HepG2 (cell line): ENCODE measurements at places on chromosomes 1 and 21. TPM values are rescaled to one million over a fixed set of nuclear protein-coding genes. Genes with fewer than 3 reads are reported as not detected.

The S100B gene
- not detected in 2 replicates for polyA plus RNA-seq

The CHAF1B gene
- polyA plus RNA-seq = 3.8 and 5.1 TPM in 2 replicates

The TMEM54 gene
- polyA plus RNA-seq = 2.9 and 4.0 TPM in 2 replicates

The UQCRHL gene
- 1.4 and 1.8 TPM in 2 replicates for polyA plus RNA-seq

The CYP2J2 gene
- 5.9 and 6.6 TPM in 2 replicates for polyA plus RNA-seq

The UTS2 gene
- polyA plus RNA-seq = not detected in 2 replicates

The DIRAS3 gene
- polyA plus RNA-seq = not detected in 2 replicates

The AHCTF1 gene
- 14.8 and 16.6 TPM in 2 replicates for polyA plus RNA-seq

The SMIM1 gene
- 12.4 and 22.2 TPM in 2 replicates for polyA plus RNA-seq

The NR1I3 gene
- 0.56 and 0.62 TPM in 2 replicates for polyA plus RNA-seq

The SMPDL3B gene
- 0.95 and 1.3 TPM in 2 replicates for polyA plus RNA-seq

The ZNF670 gene
- 3.1 and 4.2 TPM in 2 replicates for polyA plus RNA-seq

DNA sequence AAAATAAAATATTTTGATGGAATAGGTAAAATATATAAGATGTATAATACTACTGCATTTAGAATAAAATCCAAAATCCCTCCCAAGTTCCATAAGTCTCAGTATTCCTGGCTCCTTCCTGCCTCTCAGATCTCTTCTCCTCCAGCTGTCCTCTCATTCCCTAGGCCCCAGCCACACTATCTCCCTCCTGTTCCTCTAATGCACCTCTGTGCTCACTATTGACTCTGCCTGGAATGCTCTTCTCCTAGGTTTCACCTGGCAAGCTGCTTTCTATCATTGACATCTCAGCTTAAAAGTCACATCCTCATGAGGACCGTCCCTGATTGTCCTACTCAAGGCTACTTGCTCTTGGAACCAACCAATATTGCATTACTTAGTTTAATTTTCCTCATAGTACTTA is 7.2 kb downstream of the NME7 start:
- H3K4me3 ChIP-seq = no peak overlapping the region
- H3K4me1 ChIP-seq = no peaks in the 10 kb centered on the region
- no peak overlapping the region for H3K27ac ChIP-seq
- no peak for DNase-seq

- H3K27ac ChIP-seq = no peak overlapping the region
- H3K27me3 ChIP-seq = peaks cover 7% of the 10 kb centered on the region; the same call in 1 of the 2 replicates
- H3K4me3 ChIP-seq = no peak overlapping the region
- no peaks in the 10 kb centered on the region for H3K4me1 ChIP-seq
Measured at GRCh38 chr1:32891241-32891570, 4.9 kb downstream of the HPCA start.

GRCh38 chr1:208107425-208108212 is 136.6 kb downstream of the PLXNA2 start:
- peaks cover 39% of the 10 kb centered on the region for H3K4me1 ChIP-seq
- H3K4me3 ChIP-seq = no peak overlapping the region
- no peaks in the 10 kb centered on the region for H3K27me3 ChIP-seq
- no peak for DNase-seq
- H3K27ac ChIP-seq = no peak overlapping the region

- no peaks in the 10 kb centered on the region for H3K4me1 ChIP-seq
- no peak overlapping the region for H3K4me3 ChIP-seq
- DNase-seq = no peak
- no peaks in the 10 kb centered on the region for H3K36me3 ChIP-seq
- no peaks in the 10 kb centered on the region for H3K27me3 ChIP-seq
Measured at GRCh38 chr1:86233403-86233802, 76.8 kb upstream of the COL24A1 start.

GRCh38 chr21:16741141-16741665 is 771.6 kb upstream of the CXADR start:
- no peaks in the 10 kb centered on the region for H3K36me3 ChIP-seq
- no peak for DNase-seq
- H3K27me3 ChIP-seq = no peaks in the 10 kb centered on the region
- H3K4me1 ChIP-seq = no peaks in the 10 kb centered on the region
- no peak overlapping the region for H3K27ac ChIP-seq

GRCh38 chr1:93448983-93449804 is 1.3 kb downstream of the FNBP1L start:
- H3K27me3 ChIP-seq = no peaks in the 10 kb centered on the region
- H3K4me3 ChIP-seq = peak overlapping the region; percentile 99
- DNase-seq = peak; percentile 12

DNA sequence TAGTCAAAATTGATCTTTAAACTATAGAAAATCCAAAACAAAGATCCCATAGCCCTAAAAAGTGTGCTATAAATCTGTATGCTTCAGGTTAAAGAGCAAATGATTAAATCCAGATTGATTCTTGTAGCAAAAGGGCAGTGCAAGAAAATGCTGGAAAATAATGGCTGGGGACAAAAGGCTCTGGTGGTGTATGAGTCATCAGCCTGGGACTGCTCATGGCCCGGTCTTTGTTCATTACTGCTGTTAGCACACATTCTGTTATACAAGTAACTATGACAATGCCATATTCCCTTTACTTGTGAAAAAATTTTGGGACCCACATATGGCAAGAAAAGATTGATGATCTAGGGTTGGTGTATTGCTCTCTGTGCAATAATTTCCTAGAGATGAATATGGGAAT is 89.1 kb downstream of the RWDD3 start:
- peak; percentile 1 for DNase-seq
- no peak overlapping the region for H3K4me3 ChIP-seq
- H3K27ac ChIP-seq = no peak overlapping the region
- H3K4me1 ChIP-seq = no peaks in the 10 kb centered on the region
- H3K27me3 ChIP-seq = no peaks in the 10 kb centered on the region

DNA sequence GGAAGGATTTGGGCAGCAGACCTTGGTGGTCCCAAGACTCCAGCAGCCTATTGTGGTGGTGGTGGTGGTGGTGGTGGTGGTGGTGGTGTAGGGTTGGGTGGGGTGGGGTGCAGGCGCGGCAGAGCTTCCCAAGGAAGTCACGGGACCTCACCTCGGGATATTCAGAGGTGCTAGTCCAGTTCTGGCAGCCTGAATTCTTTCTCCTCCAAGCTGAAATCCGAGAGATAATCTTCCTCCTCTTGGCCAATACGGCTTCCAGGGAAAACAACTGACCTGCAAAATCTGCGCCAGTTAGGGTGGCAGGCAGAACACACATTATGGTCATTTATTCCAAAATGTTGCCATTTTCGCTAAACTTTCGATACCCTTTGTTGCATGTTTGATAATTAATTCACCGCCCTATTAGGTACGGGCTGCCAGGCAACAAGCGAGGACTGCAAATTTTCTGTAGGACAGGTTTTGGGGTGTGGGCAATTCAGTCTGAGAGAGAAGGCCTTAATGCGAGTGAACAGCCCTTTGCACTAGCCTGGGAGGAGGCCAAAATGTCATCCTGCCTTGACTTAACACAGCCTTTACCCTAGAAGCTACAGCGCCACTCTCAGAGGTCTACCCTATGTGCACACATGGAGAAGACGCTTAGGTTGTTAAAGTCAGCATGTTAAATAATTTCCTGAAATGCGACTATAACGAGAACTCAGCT is 33.2 kb upstream of the BSDC1 start:
- H3K27ac ChIP-seq = no peak overlapping the region
- no peak overlapping the region for H3K4me3 ChIP-seq
- H3K27me3 ChIP-seq = peaks cover 64% of the 10 kb centered on the region
- no peaks in the 10 kb centered on the region for H3K4me1 ChIP-seq

GRCh38 chr1:211677659-211678058 is 2.2 kb upstream of the NEK2 start:
- H3K27ac ChIP-seq = no peak overlapping the region
- H3K4me1 ChIP-seq = peaks cover 65% of the 10 kb centered on the region
- no peak overlapping the region for H3K4me3 ChIP-seq
- DNase-seq = no peak

- no peak for DNase-seq
- no peaks in the 10 kb centered on the region for H3K36me3 ChIP-seq
- H3K27me3 ChIP-seq = no peaks in the 10 kb centered on the region
- no peaks in the 10 kb centered on the region for H3K4me1 ChIP-seq
Measured at GRCh38 chr1:80401757-80402156, 1395.2 kb upstream of the ADGRL4 start.

DNA sequence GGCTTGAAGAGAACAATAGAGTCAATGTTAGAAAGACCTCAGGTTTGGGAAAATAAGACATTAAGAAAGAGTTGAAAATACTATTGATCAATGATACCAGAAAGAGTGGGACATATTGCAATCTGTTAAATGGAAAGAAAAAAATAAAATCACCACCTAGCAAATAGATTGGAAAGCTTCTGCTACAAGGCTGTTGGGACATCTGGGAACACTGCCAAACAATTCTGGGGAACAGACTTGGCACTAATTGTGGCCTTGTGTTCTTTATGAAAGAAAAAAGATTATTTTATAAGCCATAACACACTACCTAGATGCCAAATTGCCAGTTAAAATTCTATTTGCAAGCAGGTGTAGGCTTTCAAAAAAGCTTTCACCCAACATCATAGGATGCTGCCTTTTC is 137.8 kb downstream of the TSEN15 start:
- H3K36me3 ChIP-seq = no peaks in the 10 kb centered on the region
- H3K27ac ChIP-seq = no peak overlapping the region
- no peaks in the 10 kb centered on the region for H3K4me1 ChIP-seq
- no peak overlapping the region for H3K4me3 ChIP-seq
- H3K27me3 ChIP-seq = peaks cover 1% of the 10 kb centered on the region; the same call in 1 of the 2 replicates
- DNase-seq = no peak

DNA sequence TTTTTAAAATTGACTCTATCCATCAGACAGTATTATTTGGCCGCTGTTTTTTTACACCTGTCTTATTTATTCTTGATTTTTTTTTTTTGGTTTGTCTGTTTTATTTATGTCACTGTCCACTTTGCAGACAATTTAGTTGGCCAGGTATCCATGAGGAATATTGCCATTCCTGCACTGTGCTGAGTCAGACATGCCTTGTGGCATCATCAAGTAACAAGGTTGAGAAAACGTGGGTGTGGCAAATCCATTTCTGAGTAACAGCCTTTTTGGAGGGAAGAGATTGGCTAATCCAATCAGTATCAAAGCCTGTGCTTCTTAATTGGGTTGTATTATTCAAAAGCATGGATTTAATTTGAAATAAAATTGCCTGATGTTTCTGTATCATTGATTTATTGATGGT is 463.1 kb downstream of the USP25 start:
- no peak overlapping the region for H3K4me3 ChIP-seq
- no peak for DNase-seq
- 0 out of 2 replicates have a peak, but pooled peaks cover 16% of the 10 kb centered on the region for H3K4me1 ChIP-seq

- H3K36me3 ChIP-seq = no peaks in the 10 kb centered on the region
- no peak overlapping the region for H3K27ac ChIP-seq
- peaks cover 2% of the 10 kb centered on the region; the same call in 1 of the 2 replicates for H3K27me3 ChIP-seq
- no peak for DNase-seq
- H3K4me3 ChIP-seq = no peak overlapping the region
Measured at GRCh38 chr21:33075596-33076195, 5.8 kb downstream of the OLIG1 start.

- H3K27ac ChIP-seq = no peak overlapping the region
- H3K4me1 ChIP-seq = peaks cover 12% of the 10 kb centered on the region
- no peaks in the 10 kb centered on the region for H3K27me3 ChIP-seq
Measured at GRCh38 chr1:208211921-208212843, 32.0 kb downstream of the PLXNA2 start.

- peaks cover 16% of the 10 kb centered on the region for H3K4me1 ChIP-seq
- H3K27ac ChIP-seq = no peak within 1 kb of the TSS
- DNase-seq = peak; percentile 41
Measured at GRCh38 chr1:32464716-32465577, at the start of gene ZBTB8B. Gene ZBTB8B (plus strand): TSS chr1:32465072. CDS start chr1:32470625, 5,553 bp downstream.

GRCh38 chr1:94961582-94961981 is 34.7 kb upstream of the CNN3 start:
- H3K36me3 ChIP-seq = no peaks in the 10 kb centered on the region
- no peaks in the 10 kb centered on the region for H3K27me3 ChIP-seq
- H3K4me1 ChIP-seq = peaks cover 66% of the 10 kb centered on the region

- no peaks in the 10 kb centered on the region for H3K36me3 ChIP-seq
- H3K27me3 ChIP-seq = no peaks in the 10 kb centered on the region
- H3K27ac ChIP-seq = no peak overlapping the region
- no peak for DNase-seq
Measured at GRCh38 chr1:200354243-200354642, 55.6 kb downstream of the ZNF281 start.

DNA sequence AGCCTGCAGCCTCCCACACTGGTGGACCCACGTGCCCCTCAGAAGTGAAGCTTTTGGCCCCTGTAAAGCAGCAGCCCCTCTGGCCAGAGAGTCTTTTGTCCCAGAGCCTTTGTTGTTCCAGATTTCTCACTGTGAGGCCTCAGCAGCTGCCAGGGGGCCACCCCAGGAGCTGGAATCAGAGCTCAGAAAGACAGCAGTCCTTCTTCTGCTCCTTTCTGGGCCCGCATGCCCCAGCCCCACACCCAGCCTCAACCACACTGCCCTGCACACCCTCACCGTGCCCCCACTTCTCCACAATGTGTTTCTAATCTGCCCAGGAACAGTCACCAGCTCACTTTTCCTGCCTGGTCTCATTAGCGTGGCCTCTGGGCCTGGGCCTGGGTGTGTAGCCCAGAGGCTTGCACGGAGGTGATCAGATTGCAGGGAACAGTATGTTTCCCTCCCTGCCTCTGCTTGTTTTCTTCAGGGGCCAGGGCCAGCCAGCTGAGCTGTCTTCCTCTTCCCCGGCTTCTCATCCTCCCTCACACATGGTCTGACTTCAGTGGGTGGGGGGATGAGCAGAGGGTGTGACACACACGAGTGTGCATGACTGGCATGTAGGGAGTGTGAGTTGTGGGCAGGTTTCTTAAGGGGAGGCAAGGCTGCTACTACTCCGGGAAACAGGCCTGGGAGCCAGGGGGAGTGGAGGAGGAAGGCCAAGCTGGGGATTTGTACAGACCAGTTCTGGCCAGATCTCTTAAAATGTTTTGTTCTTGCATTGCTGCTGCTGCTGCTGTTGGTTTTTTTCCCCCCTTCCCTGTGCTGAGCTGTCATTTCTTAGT is 82.5 kb upstream of the ZNF648 start:
- H3K27ac ChIP-seq = no peak overlapping the region
- no peak for DNase-seq
- H3K4me3 ChIP-seq = peak overlapping the region; percentile 30

DNA sequence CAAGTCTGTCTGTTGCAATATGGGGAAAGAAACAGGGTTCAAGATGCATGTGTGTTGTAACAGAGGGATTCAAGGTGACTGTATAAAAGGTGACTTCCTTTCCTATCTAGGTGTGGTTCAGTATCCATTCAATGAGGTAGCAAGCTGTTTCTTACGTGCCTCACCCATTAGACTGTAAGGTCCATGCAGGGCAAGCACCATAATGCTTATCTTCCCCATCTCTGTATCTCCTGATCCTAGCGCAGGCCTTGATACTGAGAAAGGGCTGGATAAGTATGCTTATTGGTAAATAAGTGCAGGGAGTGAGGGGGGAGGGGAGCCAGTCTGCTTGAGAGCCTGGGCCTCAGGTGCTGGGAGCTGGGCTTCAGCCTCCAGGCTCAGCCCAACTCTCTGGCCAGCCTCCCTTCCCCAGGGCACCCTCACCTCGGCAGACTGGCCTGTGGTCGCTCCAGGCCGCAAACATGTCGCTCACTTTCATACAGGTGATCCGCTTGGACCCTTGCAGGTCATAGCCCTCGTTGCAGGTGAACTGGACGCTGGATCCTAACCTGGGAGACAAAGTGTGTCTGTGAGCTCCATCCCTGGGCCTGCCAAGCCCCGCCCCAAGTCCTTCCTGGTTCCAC is 44.5 kb upstream of the HMGB4 start:
- no peaks in the 10 kb centered on the region for H3K36me3 ChIP-seq
- DNase-seq = no peak
- H3K4me3 ChIP-seq = no peak overlapping the region
- H3K4me1 ChIP-seq = no peaks in the 10 kb centered on the region
